ENCODE measurements at places on chromosomes 16 and 17.

DNA sequence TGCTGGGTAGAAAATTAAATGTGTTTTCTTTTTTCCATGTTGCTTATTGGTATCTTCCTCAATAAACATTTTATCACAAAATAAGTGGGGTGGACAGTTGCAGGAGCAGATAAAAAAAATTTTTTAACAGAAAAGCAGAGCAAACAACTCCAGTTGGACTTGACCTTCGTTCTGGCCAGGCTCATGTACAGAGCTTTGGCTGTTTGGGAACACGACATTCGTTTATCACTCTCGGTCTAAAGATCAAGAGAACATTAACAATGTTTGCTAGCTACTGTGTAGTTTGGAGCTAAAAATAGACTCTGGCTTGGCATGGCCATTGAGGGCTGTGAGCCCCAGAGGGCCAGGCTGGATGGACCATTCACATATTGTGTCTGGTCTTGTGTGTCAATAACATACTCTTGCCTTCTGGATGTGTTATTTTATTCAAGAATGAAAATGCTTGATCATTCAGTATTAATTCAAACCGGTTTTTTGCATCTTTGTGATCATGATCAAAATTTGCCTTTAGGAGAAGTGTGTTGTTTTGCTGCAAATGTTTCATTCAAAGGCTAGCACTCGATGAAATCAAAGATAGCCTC is 56.6 kb downstream of the TMEM186 start:
- DNase-seq = no peak

DNA sequence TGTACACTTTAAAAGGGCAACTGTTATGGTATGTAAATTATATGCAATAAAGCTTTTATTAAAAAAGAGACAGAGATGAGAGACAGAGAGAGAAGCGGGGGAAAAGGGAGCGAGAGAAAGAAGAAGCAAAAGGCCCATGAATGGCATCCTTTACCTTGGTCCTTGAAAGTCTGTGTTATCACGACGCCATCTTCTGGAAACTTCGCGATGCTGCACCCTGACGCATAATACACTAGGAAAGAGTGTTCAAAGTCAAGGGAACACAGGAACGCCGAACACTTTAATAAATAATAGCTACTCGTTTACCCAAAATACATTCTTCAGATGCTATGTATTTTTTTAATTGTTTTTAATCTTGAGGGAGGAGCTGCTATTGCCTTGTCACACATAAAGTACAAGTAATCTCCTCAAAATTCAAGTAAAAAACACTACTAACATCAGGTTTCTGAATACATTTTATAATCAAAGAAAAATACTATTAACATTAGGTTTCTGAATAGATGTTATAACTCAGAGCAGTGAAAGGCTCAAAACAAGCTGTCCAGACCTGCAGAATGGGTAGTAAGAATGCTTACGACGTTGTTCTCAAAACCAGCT is 23.0 kb upstream of the SLC38A8 start:
- DNase-seq = no peak

- DNase-seq = no peak
Measured at GRCh38 chr17:71437166-71437565, 683.7 kb upstream of the SOX9 start.

DNA sequence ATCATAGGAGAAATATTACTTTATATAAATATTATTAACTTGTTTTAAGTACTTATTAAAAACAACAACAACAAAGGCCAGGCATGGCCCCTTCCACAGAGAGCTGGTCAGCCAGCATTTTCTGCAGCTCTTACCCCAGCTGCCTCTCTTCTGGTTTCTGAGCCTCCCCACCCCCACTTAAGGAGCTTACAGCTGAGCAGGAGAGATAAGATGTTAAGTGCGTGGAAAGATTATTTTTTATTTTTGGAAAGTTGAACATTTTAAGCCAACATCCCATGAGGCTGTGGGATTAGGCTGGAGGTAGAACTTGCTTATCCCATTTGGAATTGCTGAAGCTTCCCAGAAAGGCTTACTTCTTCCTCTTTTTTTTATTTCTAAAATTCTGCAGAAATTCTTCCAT is 401.2 kb downstream of the SEC14L1 start:
- no peak for DNase-seq

DNA sequence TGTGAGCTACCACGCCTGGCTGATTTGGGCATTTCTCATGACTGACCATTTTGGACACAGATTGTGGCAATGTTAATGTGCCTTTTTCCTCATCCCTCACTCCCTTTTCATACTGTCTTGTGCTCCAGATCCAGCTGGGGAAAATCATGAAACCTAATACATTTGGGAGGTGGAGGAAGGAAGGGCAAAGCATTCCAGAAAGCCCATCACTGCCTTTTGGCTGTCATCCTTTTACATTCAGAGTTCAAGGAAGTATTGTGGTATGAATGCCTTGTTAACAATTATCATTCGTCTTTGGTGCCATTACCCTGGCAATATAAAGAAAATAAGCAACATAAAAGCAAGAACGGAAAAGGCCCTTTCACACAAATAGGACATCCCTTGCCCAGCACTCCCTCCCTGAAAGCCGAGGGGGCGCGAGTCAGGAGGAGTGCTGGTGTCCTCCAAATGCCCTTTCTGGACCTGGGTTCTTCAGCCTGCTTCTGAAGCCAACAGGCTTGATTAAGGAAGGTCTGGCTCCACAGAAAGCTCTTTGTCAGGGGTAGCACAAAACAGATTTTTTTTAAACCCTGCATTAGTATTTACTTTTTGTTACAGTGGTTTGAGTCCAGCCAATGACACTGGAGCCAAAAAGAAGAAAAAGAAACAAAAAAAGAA is 20.1 kb downstream of the NMT1 start:
- DNase-seq = no peak

GRCh38 chr17:19004421-19005136 is at the start of gene FAM83G:
TSS of gene FAM83G (minus strand) at chr17:19004764. CDS start at chr17:19004041, 723 bp downstream.
- peak; percentile 89 for DNase-seq

GRCh38 chr16:52603015-52603414 is 56.1 kb upstream of the TOX3 start:
- DNase-seq = no peak

GRCh38 chr17:29138184-29138955 is 41.8 kb downstream of the MYO18A start:
- no peak for DNase-seq

DNA sequence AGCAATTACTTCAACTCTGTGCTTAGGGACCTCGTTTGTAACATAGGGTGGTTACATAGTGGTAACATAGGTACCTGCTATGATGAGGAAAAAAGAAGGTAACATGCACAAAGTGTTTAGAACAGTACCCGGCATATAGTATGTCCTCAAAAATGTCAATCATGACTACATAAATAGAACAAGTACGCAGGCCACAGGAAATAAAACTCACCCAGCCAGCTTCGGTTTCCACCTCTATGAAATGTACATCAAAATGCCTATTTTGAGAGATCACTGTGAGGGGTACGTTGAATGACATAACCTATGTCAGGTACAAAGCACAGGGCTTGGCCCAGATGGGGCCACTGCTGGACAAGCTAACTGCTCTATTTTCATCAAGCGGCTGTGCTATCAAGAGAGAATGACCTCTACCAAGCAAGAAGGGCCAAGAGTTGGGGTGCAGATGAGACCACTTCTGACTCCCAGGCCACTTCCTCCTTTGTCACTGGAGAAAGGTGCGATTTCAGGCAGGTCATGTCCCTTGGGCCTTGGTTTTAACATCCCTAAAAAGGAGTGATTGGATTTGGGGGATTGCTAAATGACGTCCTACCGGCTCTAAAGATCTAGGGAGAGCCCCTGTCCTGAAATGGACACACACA is 45.4 kb downstream of the WSB1 start:
- DNase-seq = no peak

DNA sequence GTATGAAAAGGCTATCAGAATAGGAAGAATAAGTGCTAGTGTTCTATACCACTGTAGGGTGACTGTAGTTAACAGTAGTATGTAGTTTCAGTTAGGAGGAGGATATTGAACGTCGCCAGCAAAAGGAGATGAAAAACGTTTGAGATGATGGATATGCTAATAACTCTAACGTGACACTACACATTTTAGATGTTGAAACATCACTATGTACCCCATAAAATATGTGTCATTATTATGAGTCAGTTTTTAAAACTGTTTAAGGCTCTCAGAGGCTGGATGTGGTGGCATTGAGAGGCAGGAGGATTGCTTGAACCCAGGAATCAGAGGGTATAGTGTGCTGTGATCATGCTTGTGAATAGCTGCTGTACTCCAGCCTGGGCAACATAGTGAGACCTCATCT is 31.8 kb downstream of the UBN1 start:
- no peak for DNase-seq

DNA sequence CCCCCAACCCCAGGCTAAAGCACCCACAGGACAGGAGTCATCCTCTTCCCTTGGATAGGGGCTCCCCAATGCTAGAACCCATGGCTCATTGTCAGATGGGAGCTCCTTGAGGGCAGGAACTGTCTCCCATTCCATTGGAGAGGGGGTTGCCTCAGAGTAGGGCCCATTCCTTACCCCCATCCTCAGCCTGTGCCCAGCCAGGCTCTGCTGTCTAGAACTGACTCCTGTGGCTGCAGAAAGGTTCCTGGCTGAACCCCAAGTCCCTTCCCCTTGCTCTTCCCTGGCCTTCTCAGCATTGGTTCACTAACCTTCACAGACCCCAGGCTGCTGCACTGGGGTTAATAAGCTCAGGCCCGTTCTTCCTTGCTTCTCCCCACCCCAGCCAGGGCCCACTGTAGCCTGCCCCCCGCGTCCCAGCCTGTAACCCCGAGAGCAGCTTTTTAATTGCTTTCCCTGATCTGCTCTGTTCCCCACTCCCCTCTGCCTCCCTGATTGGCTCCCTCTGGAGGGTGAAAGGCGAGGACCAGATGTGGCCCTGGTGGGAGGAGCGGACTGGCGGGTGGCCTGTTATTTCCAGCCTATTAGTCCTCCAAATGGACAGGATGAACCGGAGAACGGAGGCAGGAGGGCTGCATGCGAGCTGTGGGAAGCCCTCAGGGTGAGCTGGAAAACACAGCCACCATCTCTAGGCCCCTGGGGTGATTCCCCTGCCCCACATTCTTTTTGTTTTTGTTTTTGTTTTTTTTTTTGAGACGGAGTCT is 6.0 kb upstream of the GFAP start:
- DNase-seq = no peak

DNA sequence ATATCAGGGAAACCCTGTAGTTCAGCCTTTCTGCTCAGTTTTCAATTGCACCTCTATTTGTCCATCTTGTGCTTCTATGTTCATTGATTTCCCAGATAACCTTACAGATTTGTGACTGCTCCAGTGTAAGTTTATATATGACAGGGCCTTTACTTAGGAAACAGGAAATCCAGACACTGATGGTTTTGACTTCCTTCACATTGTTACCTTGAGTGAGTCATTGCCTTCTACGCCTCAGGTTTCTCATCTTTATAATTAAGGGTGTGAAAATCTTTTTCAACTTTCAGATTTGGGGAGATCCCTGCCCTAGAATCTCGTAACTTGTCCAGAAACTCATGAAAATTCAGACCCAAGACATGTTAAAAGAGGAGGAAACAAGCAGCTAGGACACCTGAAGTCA is 342.4 kb upstream of the TBX2 start:
- DNase-seq = no peak

DNA sequence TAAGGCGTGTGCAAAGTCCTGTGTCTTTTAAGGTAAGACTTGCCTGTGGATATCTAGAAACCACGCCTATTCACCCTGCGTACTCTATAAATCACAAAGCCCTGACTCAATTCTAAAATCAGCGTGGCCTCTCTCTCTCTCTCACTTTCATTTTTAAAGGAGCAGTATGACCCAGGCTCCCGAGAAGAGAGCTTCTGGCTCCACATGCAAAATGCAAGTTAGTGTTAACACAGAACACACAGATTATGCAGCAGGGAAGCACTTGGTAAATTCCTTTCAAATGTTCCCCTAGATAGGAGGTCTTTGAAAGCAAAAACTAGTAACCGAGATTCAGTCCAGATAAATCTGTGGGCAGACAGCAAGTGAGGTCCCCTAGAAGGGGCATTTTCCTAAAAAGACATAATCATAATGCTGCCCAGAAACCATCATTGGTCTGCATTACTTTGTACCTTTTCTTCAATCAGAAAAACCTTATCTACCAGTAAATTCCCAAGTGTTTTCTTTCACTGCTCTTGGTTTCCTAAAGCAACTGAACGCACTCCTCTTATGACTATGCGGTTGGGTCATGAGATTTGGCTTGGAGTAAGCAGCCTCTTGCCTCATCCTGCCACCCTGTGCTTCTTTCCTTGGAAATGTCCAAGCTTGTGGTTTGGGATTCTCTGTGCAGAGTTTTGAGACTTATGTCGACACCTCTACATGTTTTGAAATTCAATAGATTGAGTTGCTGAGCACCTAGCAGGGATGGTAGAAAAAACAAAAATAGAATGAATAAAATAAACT is 31.7 kb upstream of the KCNJ2 start:
- DNase-seq = no peak

DNA sequence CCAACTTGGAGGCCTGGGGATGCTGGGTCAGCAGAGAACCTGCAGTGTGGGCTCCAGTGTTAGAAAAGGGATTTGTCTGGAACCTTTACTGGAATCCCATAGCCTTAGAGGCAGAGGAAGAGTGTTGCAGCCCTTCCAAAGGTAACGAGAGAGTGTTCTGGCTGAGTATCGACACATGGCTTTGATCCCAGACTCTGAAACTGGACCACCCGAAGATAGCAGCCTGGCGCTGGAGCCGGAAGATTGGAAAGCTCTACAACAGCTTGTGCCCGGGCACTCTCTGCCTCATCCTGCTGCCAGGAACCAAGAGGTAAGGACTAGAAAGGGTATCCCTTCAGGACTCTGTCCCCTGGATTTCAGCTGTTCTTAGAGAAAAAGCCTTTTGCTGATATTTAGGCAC is 39.7 kb downstream of the REXO5 start:
- DNase-seq = no peak

GRCh38 chr17:73616873-73617404 is 27.3 kb downstream of the SDK2 start:
- DNase-seq = no peak

DNA sequence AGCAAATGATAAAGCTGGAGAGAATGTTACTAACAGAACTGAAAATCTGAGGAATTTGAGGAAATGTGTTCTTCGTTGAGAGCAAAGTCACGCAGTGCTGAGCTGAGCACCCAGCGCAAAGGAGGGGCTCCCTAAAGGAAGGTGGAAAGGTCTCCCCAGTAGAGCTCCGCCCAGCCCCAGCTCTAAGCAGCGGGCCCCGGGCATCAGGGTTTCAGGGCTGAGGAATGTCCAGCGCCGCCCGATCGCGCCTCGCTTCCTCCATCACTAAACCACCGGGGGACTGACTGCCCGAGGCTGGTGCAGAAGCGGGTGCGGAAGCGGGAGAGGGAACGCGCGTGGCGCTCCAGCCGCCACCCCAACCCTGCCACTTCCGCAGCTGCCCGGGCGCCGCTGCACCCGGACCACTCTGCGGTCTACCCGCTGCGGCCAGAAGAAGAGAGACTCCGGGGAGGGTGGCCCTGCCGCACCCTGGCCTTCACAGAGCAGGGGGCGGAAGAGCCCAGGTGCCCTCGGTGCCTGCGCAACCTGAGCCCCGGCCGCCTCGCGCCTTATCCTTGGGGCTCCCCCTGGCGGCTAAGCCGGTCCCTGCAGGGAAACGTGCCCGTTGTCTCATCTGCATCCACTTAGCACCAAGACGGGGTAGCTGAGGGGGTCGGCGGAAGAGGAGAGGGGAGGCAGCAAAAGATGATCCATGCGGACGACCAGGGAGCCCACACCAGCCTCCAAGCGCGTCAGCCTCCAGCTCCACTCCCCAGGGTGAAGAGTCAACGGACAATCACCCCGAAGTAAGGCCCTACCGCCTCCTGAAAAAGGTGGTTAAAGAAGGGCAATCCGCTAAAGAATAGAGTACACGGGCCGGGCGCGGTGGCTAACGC is 12.4 kb upstream of the GUCY2D start:
- DNase-seq = peak; percentile 92
